Islet precursor cell (in vitro differentiated cells): ENCODE measurements at places on chromosomes 2 and 18.

DNA sequence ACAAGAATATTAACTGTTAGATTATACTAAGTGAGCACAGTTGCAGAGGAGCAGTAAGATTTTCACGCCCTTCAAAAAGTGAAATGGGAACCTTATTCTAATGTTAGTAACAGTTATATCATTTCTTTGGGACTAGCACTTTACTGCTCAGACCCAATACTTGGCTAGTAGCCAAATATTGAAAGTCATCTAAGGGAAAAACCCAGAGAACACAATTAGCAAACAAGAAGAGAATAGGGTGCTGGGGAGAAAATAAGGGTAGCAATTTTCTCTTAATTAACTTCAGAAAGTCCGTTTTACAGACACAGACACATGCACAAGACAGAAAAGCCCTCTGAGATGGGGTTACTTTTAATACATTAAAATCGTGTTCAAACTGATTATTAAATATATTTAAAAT lies 71.8 kb downstream of the ID2 start:
- no peak for DNase-seq

DNA sequence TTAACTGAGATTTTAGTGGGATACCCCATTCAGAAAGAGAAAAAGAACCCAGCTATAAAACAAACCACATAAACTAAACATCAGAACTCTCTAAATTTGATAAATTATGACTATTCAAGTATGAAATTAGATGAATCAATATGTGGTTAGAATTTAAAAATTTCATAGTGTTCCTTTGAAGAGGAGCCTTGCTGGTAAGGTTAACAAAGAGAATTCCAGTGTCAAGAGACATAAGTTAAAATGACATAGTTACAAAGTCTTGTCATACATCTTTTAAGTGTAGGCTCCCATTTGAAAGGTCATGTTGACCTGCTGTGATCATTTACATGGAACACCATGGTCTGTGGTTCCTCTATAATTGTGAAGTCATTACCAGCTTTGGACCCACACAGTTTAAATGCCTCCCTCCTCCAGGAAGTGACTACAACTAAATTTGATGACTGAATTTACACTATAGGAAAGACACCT lies 231.6 kb upstream of the ETAA1 start:
- DNase-seq, result no peak

DNA sequence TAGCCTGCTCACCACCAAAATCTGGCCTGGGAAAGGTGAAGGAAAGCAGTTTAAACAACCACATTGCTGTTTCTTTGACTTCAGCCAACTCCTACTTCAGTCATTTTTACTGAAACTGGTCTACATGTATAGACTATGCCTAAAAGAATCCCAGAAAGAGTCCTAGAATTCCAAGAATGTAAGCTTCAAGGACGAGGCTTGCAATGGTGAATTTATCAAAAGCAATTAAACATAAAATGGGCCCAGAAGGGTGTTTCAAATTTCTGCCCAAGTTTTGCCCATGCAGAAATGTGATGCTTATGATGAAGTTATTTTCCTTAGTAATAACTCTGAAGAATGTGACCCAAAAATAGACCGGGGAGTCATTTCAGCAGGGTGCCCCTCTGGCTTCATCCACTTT lies 16.6 kb downstream of the EN1 start:
- no peak for DNase-seq

- no peak for DNase-seq
Observed at GRCh38 chr2:105362862-105363591, 25.7 kb downstream of the C2orf49 start.
